ENCODE measurements at places on chromosomes 2 and 18.

- DNase-seq, result no peak
These were observed 58.2 kb downstream of the ICOS start for GRCh38 chr2:203994735-203995134.

GRCh38 chr18:40233931-40234616, 1721.0 kb upstream of the PIK3C3 start:
- DNase-seq, result no peak

DNA sequence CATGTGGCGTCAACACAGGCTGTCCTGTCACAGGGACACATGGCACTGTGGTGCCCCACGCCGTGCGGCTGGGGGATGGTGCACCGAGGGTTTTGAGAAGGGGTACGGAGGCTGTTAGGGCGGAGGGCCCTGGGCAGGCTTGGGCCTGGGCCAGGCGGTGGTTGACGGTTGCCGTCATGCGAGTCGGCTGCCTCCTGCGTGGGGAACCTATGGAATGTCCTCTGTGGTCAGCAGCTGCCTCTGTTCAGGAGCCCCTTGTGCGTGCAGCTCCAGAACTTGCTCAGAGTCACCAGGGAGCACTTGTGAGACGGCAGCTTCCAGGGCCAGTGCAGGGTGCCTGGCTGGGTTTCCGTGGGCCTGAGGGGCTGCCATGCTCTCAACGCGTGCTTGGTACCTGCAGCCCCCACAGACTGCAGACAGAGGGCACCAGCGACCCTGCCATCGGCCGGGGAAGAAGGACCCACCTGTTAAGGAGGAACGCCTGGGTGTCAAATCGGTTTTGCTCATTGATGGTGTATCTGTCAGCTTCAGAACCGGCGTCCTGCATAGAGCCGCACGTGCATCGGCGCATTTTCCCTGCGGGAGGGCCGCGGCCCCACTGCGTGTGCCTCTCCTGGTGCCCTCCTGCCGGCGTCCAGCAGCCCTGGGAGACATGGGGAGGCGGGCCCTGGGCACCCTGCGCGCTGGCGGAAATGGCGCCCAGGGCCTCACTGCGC, 10.0 kb upstream of the D2HGDH start:
- peak; percentile 34 for DNase-seq

- no peak for DNase-seq
These were observed 16.7 kb upstream of the TNS1 start for GRCh38 chr2:218019411-218020060.

DNA sequence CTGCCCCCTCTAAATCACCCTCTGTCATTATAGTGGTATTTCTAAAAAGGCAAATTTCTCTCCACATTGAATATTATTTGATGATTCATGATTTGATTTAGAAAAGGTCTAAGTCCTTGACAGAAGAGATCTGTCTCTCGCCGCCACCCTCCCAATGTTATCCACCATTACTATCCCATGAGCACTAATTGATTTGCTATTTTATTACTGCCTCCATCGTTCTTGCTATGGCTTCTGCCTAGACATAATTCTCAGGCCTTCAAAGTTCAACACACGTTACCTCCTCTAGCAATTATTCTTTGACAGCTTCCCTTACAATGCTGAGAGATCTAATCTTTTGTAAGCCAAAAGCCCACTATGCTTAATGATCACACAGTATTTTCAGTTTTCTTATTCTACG, 507.0 kb upstream of the CHAC2 start:
- DNase-seq, result no peak

DNA sequence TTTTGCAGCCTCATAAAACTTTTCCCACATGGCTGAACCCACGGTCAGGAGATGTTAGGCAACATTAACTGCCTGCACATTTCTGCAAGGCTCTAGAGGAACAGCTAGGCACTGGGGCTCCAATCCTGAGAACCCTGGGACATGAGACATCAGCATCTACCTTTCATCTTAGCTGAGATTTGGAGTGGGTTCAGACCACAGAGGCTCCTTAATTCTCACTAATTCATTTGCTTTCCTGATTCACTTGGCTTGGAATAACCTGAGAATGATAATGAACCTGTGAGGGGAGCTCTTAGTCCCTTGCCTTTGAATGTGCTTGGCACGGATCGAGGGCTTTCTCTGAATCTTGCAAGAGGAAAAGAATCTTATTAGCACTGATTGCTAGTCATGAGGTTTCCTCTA, 266.2 kb downstream of the FIGN start:
- no peak for DNase-seq

DNA sequence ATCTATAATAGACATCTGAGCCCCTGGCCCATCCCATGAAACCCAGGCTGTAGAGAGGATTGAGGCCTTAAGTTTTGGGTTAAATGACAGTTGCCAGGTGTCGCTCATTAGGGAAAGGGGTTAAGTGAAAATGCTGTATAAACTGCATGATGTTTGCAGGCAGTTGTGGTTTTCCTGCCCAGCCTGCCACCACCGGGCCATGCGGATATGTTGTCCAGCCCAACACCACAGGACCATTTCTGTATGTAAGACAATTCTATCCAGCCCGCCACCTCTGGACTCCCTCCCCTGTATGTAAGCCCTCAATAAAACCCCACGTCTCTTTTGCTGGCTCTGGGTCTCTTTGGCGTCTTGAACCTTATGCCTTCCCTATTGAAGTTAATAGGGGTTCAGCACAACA, 110.7 kb downstream of the XRCC5 start:
- no peak for DNase-seq

- DNase-seq, result no peak
These were observed 62.1 kb upstream of the OTOS start for GRCh38 chr2:240202586-240202985.

DNA sequence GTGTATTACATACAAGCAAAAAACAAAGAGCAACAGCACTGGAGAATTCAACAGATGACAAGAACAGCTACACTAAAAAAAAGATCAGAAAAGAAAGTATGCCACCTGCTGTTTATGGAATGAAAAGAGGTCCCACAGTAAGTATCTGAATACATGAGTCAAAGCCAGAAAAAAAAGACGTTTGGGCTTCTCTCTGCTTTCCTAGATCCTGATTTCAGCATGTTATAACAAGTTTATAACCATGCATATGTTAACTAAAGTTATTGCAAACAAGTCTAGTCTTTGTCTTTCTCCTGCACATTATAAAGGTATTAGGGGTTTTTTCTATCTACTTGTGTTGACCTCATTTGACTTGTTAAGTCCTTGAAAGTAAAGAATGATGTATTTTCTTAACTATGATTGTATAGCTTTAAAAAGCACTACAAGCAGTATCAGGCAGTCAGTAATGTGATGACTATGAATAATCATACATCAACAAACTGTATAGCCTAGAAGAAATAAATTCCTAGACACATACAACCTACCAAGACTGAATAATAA, 108.5 kb upstream of the COL5A2 start:
- no peak for DNase-seq

DNA sequence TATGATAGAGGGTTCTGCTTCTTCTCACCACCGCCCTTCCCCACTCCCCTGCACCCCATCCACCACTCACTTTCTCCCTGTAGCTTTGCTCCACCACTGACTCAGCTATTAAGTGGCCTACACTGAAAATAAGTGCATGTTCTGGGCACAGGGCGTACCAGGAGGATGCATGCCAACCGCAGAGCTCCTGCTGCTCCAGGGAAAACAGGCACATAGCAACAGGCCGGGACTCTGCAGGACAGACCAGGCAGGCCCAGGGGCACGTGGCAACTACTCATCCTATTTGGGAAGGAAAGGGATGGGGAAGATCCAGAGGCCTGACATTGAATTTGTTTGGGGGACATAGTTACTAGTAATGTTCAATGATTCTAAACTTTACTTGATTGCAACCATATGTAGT, 28.4 kb downstream of the ARL4C start:
- no peak for DNase-seq

- DNase-seq, result no peak
These were observed 10.9 kb downstream of the SERPINB5 start for GRCh38 chr18:63487676-63488075.

DNA sequence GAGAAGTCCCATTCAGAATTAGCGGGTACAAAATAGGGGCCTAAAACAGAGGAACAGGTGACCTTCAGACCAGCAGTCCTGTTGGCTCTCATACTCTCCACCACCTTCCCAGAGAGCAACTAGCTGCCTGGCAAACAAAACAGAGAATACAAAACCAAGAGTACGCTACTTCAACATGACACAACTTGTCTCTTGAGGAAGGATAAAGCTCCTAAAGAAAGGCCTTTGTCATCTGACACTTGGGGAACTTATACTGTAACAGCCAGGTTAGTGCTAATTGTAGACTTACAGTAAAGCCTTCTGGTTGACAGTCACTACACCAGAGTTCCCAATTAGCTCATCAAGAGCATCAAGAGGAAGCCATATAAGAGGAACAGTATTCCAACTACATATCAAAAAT, 282.1 kb upstream of the NT5C1B start:
- DNase-seq, result no peak

DNA sequence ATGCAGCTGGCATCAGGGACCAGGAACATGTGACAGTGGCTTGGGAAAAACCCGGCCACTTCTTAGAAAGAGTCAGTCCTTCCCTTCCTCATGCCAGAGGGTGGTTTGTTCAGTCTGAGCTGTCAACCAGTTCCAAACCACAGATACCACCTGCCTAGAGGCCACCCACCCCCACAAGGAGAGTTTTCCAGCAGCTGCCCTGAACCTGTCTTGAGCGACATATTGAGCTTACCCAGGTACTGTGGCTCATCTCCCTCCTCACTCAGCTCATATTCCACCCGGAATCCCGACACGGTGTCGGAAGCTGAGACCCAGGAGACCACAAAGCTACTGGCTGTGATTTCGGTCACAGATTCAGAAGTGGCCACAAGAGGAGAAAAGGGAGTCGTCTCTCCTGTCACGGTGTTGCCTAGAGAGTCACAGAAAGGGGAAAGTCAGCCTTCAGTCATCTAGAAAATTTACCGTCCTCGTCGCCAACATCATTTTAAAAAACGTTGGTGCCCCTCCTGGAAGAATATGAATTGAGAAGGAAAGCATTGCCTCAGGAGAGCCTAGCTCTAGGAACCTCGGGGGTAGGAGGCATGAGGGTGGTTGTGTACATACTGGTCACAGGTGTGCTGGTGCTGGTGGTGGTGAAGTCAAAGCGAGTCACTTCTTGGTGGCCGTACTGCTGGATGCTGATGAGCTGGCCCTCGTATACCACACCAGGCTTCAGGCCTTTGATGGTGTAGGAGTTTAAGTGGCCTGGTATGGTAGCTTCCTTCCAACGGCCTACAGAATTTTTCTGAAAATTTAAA, 26.3 kb downstream of the FN1 start:
- no peak for DNase-seq

DNA sequence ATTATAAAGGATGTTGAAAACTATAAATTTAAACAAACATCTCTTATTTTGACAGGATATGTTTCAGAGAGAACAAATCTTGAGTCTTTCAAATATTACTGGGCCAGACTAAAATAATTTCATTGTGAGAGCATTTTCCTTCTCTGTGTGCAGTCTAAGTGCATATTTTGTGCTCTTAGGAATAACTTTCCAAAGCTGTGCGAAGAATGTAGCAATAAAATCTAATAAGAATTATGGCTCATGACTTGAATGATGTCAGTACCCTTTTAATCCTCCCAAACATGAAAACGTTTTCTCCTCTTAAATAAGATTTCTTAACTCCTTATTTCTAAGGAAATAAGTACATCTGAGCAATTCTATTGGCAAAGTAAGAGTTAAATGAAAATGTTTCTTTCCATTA, 76.2 kb upstream of the EFEMP1 start:
- no peak for DNase-seq

GRCh38 chr2:209582281-209582680, 158.4 kb downstream of the MAP2 start:
- no peak for DNase-seq

- peak; percentile 39 for DNase-seq
These were observed 51.1 kb downstream of the PAPOLG start for GRCh38 chr2:60806988-60807681.

DNA sequence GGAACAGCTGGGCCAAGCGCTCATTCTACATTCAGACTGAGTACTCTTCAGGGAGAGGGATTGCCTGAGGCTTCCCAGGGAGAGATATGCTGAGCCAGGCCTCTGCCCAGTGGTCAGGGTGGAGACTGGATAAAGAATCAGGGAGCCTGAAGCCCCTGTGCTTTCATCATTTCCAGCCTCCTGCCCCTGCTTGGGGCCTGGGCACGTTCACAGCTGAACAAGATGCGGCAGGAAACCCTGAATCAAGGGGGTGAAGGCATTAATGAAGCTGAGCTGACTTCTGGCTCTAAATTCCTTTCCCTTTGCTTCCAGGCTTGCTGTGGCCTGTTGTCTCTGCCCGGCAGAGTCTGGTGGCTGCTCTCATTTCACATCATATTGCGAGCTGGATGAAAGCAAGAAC, 35.0 kb downstream of the RPL37A start:
- DNase-seq, result no peak

- no peak for DNase-seq
These were observed 319.5 kb upstream of the CXCR4 start for GRCh38 chr2:136437461-136437860.

DNA sequence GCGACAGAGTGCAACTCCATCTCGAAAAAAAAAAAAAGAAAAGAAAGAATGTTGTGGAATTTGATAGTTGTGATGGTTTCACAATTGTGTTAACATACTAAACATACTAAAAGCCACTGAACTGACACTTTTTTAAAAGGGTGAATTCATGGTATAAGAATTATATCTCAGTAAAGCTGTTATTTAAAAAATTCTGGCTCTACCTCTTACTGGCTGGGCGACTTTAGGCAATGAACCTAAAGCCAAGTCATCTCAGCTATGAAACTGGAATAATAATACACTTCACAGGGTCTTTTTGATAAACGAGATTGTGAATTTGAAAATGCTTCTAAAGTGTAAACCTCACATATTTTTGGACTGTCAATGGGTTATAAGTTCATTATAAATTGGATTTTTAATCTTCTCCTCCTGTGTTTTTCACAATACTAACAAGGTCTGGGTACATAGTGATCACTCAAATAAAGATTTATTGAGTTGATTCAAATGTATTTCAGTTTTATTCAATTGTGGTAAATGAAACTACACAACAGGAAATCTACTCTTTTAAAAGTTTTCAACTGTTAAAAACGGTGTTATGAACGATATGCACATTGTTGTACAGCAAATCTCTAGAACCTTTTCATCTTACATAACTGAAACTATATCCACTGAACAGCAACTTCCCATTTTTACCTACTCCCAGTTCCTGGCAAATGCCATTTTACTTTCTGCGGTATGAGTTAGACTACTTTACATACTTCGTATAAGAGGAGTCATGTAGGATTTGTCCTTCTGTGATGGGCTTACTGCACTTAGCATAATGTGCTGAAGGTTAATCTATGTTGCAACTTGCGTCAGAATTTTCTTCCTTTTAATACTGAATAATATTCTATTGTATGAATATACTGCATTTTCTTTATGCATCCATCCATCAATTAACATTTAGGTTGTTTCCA, 43.0 kb upstream of the GTF2A1L start:
- no peak for DNase-seq

Measured in WERI-Rb-1 (cell line).